ENCODE measurements at places on chromosomes 1 and 21. TPM values are rescaled to one million over a fixed set of nuclear protein-coding genes. Genes with fewer than 3 reads are reported as not detected.

Gene KRTAP24-1
- polyA plus RNA-seq, result not detected

Gene CD244
- 0.17 TPM for polyA plus RNA-seq

Gene SLC16A1
- polyA plus RNA-seq, result 57.3 TPM

Gene CELA3B
- not detected for polyA plus RNA-seq

Gene CFAP57
- polyA plus RNA-seq, result 0.88 TPM

Gene RIMS3
- polyA plus RNA-seq, result 0.52 TPM

Gene RNF11
- polyA plus RNA-seq, result 111 TPM

Gene CASZ1
- 57.9 TPM for polyA plus RNA-seq

Gene CR1
- polyA plus RNA-seq, result 2.0 TPM

Gene OLFM3
- 0.84 TPM for polyA plus RNA-seq

Gene OR2T35
- not detected for polyA plus RNA-seq

Gene REN
- polyA plus RNA-seq, result not detected

Gene CCDC190
- polyA plus RNA-seq, result 5.9 TPM

Gene CELA2A
- polyA plus RNA-seq, result 0.80 TPM

Gene FAM76A
- 14.4 TPM for polyA plus RNA-seq

Gene TMCO4
- polyA plus RNA-seq, result 2.6 TPM

Gene SPOCD1
- 0.60 TPM for polyA plus RNA-seq

Gene ICOSLG
- polyA plus RNA-seq, result 7.0 TPM

Gene PIK3C2B
- 33.1 TPM for polyA plus RNA-seq

Gene CACYBP
- polyA plus RNA-seq, result 109 TPM

Gene LCE3D
- not detected for polyA plus RNA-seq

Gene LENEP
- polyA plus RNA-seq, result 0.30 TPM

Gene GJB4
- not detected for polyA plus RNA-seq

Gene VANGL1
- polyA plus RNA-seq, result 8.9 TPM

Gene SPATA17
- polyA plus RNA-seq, result 2.9 TPM

Gene TP53BP2
- 26.8 TPM for polyA plus RNA-seq

Gene ACBD3
- 59.2 TPM for polyA plus RNA-seq

Gene BRDT
- not detected for polyA plus RNA-seq

Gene IFNLR1
- 0.12 TPM for polyA plus RNA-seq

Gene CD160
- polyA plus RNA-seq, result 0.25 TPM

Gene FMO1
- 6.4 TPM for polyA plus RNA-seq

Gene NEXN
- polyA plus RNA-seq, result 317 TPM

Gene FNDC5
- 186 TPM for polyA plus RNA-seq

Gene SDF4
- polyA plus RNA-seq, result 95.7 TPM

Gene ARHGEF10L
- polyA plus RNA-seq, result 18.7 TPM

Gene IGSF5
- 1.6 TPM for polyA plus RNA-seq

Gene PLEKHA6
- 4.0 TPM for polyA plus RNA-seq

Gene CHRM3
- polyA plus RNA-seq, result 0.84 TPM

Gene NR0B2
- polyA plus RNA-seq, result not detected

Gene MTARC2
- 15.3 TPM for polyA plus RNA-seq

Gene SRSF11
- 222 TPM for polyA plus RNA-seq

Gene MMEL1
- 0.60 TPM for polyA plus RNA-seq
